Brain (organoid and tissue), 16 donors: ENCODE measurements at places on chromosomes 7 and 10. TPM values are rescaled to one million over a fixed set of nuclear protein-coding genes. Genes with fewer than 3 reads are reported as not detected.
A peak's percentile ranks its signal among the peaks of the same experiment; 100 is the strongest.

DNA sequence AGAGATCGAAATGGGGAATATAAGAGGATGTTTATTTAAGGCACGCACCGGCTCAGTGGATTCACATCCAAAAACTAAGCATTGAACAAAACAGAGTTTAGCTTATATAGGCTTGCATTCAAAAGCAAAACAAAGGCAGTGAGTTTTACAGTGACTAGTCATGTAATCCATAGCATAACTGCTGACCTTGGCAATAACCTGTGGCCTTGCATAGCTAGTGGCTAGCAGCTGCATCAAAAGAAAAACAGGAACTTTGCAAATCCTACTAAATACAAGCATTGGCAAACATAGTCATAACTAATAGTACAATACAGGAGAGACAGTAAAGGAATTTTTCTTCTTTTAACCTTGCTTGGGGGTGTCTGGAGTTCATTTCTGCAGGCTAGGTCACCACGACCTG lies 9.7 kb upstream of the ZNF485 start:
- DNase-seq: no peak

GRCh38 chr7:117405519-117405918 lies 21.8 kb downstream of the ASZ1 start:
- no peak for DNase-seq

GRCh38 chr10:76252733-76253132 lies 821.3 kb downstream of the LRMDA start:
- no peak for DNase-seq

GRCh38 chr7:41472427-41473125 lies 230.3 kb downstream of the INHBA start:
- DNase-seq: no peak

DNA sequence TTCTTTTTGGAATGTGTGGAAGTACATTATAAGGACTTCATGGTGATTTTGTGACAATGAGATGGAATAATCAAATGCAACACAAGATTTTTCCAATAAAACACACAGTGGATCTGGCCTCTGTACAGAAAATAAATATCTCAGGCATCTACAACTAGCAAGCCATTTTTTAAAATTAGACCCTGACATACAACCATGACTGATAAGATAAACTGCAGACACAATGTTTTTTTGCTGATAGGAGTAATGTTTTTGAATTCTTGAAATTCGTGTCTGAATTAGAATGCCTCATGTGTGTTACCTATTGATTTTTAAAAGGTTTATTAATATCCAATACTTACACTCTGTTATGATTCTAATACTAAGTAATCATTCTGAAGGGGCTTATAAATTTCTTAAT lies 328.1 kb downstream of the HGF start:
- DNase-seq: no peak

DNA sequence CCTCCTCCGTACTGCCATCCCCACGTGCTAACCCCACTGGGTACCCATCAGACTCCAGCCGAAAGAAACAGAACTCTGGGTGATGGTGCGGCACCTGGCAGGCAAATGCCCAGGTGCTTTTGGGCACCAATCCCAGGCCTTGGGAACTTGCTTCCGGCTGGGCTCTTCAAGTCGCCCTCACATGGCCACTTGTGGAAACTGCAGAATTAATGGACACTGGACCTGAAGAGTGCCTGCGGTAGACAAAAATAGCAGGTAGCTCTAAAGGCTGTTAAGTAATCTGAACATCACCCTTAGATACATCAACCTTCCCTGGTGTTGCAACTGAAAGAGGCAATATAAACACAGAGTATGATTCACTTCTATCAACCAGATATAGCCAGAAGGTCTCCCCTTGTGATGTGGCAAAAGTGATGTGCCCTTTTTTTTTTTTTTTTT lies 644.4 kb downstream of the GRM8 start:
- DNase-seq: no peak

GRCh38 chr7:77216181-77216845 lies 16.7 kb upstream of the FGL2 start:
- DNase-seq: peak; percentile 86

DNA sequence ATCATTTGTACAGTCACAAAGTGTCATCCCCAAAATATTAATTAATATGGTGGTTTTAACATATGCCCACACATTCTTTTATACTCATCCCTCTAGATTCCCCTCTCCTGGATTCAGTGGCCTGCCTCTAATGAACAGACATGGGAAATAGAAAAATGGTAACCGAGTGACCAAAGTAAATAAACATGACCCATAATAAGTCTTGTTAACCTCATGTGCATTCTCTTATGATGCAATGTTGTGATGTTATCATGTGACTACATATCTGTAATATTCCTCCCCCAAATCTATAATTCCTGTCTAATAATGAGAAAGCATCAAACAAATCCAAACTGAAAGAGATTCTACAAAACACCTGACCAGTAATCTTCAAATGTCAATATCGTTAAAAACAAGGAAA lies 164.5 kb upstream of the PRSS1 start:
- DNase-seq: no peak

DNA sequence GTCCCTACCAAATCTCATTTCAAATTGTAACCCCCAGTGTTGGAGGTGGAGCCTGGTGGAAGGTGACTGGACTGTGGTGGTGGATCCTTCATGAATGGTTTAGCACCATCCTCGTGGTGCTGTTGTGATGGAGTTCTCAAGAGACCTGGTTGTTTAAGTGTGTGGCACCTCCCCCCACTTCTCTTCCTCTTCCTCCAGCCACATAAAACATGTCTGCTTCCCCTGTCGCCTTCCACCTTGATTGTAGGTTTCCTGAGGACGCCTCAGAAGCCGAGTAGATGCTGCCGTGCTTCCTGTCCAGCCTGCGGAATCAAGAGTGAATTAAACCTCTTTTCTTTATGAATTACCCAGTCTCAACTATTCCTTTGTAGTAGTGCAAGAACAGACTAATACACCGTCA lies 21.0 kb downstream of the GRB10 start:
- DNase-seq: no peak

DNA sequence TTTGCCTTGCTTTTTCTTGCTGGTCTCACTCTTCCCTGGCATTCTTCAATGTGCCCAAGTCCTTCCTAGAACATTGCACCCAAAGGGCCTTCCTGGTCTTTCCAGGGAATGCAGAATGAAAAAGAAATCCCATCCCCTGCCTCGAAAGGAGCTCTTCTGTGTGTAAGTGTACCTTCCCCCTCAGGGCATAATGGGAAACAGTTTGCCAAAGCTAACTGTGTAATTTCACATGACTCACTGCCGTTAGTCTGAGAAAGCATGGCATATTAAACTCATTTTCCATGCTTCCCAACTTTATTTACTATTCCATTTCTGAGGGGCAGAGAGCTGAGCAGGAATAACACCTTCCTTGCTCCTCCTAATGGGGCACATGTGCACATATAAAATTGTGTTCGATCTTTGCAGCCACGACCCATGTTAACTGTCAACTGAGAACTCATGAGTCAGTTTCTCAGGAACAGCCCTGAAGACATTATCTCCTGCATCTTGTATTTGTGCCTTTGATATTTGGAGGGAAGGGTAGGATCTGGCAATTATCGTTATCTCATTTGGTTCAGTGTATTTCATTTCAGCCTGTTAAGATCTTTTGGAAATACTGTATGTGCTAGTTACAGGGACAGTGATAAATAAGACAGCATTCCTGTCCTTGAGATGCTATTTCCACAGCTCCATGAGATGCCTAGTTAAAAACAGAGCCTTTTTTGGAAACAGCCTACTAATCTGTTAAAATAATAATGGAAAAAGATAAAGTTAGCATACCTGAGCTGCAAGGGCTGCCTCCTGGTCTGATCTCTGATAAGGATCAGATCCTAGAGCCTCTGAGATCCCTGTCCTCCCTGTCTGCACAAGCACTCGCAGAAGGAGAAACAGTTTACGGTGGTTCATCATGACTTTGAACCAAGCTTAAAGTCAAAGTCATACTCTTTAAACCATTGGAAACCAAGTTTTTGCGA lies 42.3 kb downstream of the IKZF1 start:
- DNase-seq: no peak

ANKIB1 gene
- 16.4 TPM for polyA plus RNA-seq

RET gene
- 23.7 TPM for polyA plus RNA-seq
